ENCODE measurements at places on chromosomes 5 and 9. TPM values are rescaled to one million over a fixed set of nuclear protein-coding genes. Genes with fewer than 3 reads are reported as not detected.

The PCDHB12 gene
- 0.98 TPM for polyA plus RNA-seq

DNA sequence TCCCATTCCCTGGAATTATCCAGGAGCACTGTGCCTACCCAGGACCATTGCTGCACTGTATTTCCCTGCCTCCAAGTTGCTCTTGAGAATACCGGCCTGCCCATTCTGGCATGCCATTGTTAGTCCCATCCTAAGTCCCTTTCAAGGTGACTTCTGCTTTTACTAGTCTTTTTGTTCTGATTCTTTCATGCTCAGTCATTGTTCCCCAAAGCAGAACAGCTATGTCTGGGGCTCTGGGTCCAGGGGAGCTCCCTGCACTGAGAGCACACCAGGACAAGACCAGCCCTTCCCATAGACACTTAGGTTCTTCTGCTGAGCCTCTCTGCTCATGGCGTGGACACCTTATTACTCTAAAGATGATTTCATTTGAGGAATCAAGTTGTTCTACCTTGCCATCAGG, 388.9 kb upstream of the KLF4 start:
- DNase-seq = no peak

GRCh38 chr9:129612815-129613519, 7.9 kb downstream of the C9orf50 start:
- DNase-seq = no peak

DNA sequence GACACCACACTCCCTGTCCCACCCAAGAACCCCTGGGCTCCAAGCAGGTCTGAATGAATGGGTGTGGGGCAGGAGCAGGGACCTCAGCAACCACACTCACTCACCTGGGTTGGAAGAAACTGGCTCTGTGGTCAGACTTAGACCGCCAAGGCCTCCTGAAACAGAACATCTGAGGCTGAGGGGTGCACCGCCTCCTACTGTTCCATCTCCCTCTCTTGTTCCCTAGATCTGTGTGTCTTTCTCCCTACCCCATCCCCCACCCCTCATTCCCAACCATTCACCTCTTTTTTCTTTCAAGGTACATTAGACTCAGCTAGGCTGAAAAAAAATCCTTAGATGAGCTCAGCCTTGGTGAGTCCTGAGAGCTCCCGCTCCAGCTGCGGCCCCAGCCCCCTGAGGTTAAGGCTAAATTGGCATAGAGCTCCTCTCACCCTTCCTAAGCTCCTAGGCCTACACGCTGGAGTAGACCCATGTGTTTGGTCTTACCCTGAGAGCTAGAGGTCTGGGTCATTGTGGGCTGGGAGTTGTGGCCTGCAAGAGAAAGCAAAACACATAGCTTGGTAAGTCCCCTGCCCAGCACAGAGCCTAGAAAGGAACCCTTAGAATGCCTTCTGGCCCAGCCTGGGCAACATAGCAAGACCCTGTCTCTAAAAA, 4.8 kb downstream of the ECSCR start:
- no peak for DNase-seq

DNA sequence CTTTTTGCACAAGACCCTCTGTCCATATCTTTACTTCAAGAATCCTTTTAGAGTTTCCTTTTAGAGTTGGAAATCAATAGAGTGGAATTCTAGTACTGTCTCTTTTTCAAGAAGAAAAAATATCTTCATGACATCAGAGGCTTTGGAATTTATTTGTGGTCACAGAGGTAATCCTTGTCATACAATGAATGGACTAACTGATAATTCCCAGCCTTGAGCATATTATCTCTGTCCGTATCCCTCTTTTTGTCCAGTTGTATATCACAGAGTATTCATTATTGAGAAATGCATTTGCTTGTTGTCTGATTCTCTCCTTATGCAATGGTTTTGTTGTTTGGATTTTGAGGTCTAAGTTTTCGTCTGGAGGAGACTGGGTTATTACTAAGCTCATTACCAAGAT, 82.0 kb upstream of the HAPLN1 start:
- DNase-seq = no peak

GRCh38 chr5:142082182-142082781, 26.3 kb upstream of the NDFIP1 start:
- no peak for DNase-seq

- peak; percentile 80 for DNase-seq
Observed at GRCh38 chr5:154405078-154405792, 40.6 kb upstream of the SAP30L start.
